Tibial artery (tissue), 4 donors: ENCODE measurements at places on chromosomes 13 and 19.

DNA sequence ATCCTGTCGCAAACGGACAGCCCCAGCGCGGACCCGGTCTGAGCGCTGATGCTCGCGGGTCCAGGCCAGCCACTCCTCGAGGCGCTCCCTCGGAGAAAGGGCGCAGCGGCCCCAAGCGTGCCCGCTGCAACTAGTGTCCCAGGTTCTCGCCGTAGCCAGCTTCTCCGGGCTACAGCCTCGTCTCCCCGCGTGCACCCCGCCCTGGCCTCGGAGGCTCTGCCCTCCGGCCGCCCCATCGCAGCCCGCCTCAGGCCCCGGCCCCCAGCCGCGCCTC is 487 bp downstream of the FLT1 start:
- no peak for DNase-seq

DNA sequence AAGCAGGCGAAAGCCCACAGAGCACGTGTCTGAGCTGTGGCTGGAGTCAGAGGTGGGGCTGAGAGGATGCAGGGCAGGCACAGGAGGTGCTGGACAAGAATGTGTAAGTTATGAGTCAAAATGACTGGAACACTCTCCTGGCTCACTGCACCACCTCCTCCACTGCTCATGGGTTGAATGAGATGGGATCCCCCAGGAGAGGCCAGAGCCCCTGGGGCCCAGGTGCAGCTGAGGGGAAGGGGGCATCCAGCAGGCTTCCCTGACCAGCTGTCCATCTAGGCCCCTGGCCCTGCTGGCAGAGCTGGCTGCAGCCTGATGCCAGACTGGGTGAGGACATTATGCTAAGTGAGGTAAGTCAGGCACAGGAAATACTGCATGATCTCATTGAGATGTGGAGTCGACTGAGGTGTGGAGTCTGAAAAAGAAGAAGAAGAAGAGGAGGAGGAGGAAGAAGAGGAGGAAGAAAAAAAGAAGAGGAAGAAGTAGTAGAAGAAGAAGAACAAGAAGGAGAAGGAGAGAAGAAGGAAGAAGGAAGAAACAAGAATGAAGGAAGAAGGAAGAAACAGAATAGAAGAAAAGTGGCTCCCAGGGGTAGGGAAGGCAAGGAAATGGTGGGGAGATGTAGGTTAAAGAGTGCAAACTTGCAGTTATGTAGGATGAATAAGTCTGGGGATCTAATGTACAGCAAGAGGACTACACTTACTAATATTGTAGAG is 747.4 kb downstream of the UQCRFS1 start:
- DNase-seq, result no peak

DNA sequence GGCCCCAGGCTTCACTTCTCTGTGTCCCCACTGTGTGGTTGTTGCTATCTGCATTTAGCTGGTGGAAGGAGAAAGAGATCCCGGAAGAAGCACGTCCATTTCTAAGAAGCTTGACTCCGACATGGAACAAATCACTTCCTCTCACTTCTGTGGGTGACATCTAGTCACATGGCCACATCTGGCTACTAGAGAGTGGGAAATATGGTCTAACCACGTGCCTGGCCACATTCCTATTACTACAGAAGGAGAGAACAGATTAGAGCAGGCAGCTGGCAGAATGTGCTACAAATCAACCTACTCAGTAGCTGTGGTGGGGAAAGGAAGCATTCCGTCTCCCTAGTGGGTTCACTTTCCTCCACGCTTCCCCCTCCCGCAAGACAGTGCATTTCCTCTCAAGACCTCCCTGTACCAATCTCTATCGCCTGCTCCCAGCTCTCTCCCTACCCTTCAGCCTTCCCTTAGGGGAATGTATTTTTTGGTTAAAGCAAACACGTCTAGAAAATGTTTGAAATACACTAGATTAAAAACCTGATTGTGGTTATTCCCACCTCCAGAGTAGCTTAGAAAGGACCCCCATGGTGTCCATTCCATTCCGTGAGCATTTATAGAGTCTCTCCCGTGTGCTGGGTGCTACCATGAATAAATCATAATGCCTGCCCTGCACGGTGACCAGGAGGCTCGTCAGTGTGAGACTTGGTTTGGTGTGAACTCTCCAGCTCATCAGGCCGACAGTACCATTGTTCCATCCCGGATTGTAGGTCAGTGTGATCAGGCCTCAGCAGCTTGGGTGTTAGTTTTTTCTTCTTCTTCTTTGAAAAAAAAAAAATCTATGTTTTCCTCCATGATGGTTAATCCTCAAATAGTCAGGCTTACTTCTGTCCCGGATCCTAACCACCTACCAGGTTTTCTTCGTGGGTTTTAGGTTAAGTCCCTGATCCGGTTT is 8.0 kb upstream of the AMER2 start:
- no peak for DNase-seq

- no peak for DNase-seq
Observed at GRCh38 chr19:33386361-33386858, 12.9 kb downstream of the CEBPG start.

GRCh38 chr19:29878973-29879654 is 62.9 kb upstream of the URI1 start:
- peak; percentile 74 for DNase-seq

- DNase-seq, result no peak
Observed at GRCh38 chr19:46369817-46370216, 22.9 kb downstream of the PPP5C start.

- DNase-seq, result no peak
Observed at GRCh38 chr19:46898731-46899130, 37.9 kb downstream of the ARHGAP35 start.

DNA sequence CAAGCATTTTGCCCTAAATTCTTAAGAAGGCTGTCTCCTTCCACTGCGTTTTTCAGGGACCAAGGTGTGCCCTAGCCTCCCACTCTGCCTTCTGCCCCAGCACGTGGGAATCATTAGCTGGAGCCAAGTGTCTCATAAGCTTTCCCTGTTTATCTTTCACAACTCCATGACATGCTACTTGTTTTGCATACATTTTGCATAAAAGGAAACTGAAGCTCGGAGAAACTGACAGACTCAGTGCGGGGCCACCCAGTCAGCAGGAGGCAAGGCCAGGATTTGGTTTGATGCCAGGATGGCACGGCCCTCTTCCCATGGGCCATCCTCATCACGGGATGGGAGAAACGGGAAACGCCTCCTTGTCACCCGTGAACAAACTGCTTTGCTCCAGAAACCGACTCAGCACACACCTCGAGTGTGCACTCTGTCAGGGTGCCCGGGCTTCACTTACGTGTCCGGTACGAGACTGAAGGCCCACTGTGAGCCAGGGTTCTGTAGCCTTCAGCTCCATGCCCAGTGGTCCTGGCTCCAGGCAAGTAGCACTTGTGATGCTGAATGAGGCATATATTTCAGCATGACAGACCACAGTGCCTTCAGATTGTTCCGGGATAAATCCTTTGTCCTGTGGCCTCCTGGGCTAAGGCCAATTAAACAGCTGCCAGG is 9.6 kb downstream of the CEBPA start:
- DNase-seq, result no peak

GRCh38 chr13:99027661-99028425 is 50.0 kb upstream of the DOCK9 start:
- no peak for DNase-seq

- DNase-seq, result no peak
Observed at GRCh38 chr13:30835442-30835841, 70.6 kb upstream of the MEDAG start.

- DNase-seq, result no peak
Observed at GRCh38 chr19:343941-344624, 513 bp downstream of the MIER2 start.

DNA sequence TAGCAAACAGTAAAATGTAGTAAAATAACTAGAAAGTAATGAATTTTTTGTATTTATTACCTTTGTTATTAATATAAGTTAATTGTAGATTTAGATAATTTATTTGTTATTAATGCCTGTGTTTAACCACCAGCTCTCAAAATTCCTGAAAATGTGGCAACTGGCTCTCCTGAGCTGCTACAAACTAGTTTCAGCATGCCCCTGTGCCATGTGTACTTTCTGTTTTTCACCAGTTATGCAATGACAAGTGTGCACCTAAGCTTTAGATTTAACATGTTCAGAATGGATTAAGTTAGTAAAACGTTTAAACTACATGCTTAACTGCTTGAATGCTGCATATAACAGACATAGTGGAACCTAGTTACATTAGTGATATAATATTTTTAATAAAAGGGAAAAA is 88.1 kb downstream of the POSTN start:
- no peak for DNase-seq

- no peak for DNase-seq
Observed at GRCh38 chr19:10769533-10770491, 51.9 kb downstream of the DNM2 start.

GRCh38 chr13:93655154-93655553 is 428.5 kb downstream of the GPC6 start:
- DNase-seq, result no peak

DNA sequence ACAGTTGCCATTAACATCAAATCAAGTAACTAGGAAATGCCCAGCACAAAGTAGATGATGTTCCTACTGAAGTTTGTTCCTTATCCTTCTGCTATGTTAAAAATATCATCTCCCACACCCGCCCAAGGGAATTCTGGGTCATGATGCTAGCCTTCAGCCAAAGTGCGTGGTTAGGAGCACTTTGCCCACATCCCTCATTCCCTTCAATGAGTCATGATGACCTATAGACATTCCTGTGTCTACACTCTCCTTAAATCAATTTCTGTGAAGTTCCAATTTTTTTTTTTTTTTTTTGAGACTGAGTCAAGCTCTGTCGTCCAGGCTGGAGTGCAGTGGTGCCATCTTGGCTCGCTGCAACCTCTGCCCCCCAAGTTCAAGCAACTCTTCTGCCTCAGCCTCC is 17.0 kb downstream of the RXFP2 start:
- DNase-seq, result peak; percentile 45

DNA sequence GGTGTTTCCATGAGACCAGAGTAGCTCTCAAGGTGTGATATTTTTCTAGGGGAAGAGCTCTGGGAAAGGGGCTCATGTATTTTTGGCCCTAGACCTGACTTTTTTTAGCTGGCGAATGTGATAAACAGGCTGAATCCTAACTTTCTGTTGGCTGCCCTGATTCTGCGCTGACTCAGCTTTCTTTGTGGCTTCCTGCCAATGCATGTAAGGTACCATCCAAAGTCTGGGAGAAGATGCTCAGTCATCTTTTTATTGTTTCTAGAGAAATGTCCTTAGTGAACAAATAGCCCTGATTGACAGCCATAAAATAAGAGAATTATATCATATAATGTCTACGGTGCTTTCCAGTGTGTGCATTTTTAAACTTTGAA is 113.6 kb upstream of the MBNL2 start:
- no peak for DNase-seq

GRCh38 chr19:10327793-10328192 is 5.5 kb downstream of the RAVER1 start:
- DNase-seq, result no peak

DNA sequence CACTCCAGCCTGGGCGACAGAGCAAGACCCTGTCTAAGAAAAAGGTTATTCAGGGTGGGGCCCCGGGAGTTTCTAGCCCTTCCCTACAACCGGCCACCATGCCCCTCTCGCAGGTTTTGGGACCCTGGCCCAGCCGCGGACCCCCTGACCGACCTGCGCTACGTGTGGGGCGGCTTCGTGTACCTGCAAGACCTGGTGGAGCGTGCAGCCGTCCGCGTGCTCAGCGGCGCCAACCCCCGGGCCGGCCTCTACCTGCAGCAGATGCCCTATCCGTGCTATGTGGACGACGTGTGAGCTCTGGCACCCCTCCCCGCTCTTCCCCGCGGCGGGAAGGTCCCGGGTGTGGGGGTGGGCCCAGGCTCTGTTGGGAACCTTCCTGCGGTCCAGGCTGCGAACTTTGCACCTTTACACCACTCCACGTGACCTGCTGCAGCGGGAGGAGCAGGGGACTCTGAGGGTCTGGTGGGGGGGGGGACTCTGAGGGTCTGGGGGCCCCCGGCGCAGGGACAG is 6.3 kb downstream of the ABCA7 start:
- DNase-seq, result no peak

DNA sequence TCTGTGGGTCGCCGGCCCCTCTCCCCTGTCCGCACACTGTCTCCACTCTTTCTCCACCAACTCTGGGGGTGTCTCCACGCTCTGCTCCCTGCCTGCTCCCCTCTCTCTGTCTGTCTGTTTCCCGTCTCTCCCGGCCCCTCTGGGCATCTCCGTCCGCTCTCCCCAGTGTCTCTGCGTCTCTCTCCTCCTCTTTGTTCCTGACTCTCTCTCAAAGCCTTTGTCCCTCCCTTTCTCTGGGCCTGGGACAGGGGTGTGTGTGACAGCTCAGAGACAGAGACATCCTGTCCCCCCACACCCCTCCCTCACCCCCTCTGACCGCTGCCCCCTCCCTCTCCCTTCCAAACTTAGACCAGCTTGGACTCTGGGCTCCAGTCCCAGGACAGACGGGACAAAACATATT is 668 bp upstream of the SBK3 start:
- no peak for DNase-seq

DNA sequence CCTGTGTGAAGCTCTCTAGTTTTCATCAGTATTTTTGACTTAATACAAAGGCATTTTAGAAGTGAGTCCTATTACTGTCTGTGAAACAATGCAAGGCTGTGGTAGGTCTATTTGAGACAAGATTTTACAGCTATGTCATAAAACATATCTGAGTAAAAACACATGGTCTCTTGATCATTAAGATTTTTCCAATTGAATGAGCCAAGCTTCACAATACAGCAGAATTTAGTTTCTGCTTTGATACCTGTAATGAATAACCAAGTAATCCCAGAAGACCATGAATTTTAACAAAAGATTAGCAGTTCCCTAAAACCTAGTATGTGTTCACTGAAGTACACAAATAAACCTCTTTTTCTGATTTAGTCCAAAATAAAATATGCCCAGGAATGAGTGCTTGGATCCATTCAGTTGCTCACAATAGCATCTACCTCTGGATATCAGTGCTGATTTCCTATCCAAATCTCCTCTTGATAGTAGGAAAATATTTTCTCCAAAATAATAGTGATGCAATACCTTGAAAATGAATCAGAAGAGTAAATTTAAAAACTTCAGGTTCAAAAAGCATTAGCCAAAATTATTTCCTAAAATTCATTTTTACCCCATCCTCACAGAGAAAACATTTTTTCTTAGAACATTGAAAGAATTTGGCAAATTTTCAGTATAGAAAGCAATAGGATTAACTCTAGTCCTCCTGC is 533.5 kb upstream of the SGCG start:
- no peak for DNase-seq

DNA sequence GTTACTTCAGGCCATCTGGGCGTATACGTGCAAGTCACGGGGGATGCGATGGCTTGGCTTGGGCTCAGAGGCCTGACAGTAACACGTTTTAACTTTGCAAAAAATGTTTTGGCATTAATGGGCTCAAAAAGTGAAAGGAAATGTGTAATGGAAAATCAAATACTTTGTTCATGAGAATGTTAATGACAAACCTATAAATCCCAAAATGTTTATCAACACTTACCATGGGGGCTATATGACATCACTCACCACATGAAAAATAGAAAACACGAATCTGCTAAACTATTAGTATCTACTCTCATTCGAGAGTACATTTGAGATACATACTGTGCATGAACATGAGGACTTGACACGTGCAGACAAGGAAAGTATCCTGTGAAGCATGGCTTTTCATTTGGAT is 91.7 kb downstream of the FAM216B start:
- DNase-seq, result no peak

GRCh38 chr13:75271846-75272245 is 210.1 kb downstream of the TBC1D4 start:
- no peak for DNase-seq
